Caki2 (cell line): ENCODE measurements at places on chromosomes 3 and 15. TPM values are rescaled to one million over a fixed set of nuclear protein-coding genes. Genes with fewer than 3 reads are reported as not detected.

ATP8B4 gene
- not detected in 2 replicates for total RNA-seq

TMEM108 gene
- total RNA-seq: not detected in 2 replicates

MESP2 gene
- 0.43 and 1.4 TPM in 2 replicates for total RNA-seq

HIGD2B gene
- not detected in 2 replicates for total RNA-seq

ARGFX gene
- not detected in 2 replicates for total RNA-seq

CASR gene
- not detected in 2 replicates for total RNA-seq

CPNE9 gene
- total RNA-seq: not detected in 2 replicates

KNG1 gene
- total RNA-seq: not detected in 2 replicates

GPR149 gene
- total RNA-seq: not detected in 2 replicates

CNTN4 gene
- total RNA-seq: 1.8 and 13.1 TPM in 2 replicates

ACKR4 gene
- not detected in 2 replicates for total RNA-seq

CCR8 gene
- not detected in 2 replicates for total RNA-seq

CHP1 gene
- 160 and 201 TPM in 2 replicates for total RNA-seq

STRIT1 gene
- not detected in 2 replicates for total RNA-seq

TTLL13 gene
- 0.07 and 4.3 TPM in 2 replicates for total RNA-seq

FBN1 gene
- 22.5 and 31.9 TPM in 2 replicates for total RNA-seq

RCN2 gene
- total RNA-seq: 76.2 and 121 TPM in 2 replicates

PLSCR4 gene
- total RNA-seq: 5.6 and 7.1 TPM in 2 replicates

CPLX3 gene
- not detected in 2 replicates for total RNA-seq

AMT gene
- not detected in 2 replicates for total RNA-seq

UNC13C gene
- 0.03 TPM in 2 replicates for total RNA-seq

C3orf20 gene
- total RNA-seq: not detected in 2 replicates

QTRT2 gene
- total RNA-seq: 25.0 and 31.2 TPM in 2 replicates

GREM1 gene
- total RNA-seq: not detected in 2 replicates

RHOA gene
- 417 and 435 TPM in 2 replicates for total RNA-seq
